ENCODE measurements at places on chromosomes 6 and 20.

- no peak for DNase-seq
Observed at GRCh38 chr6:25217302-25217701, 61.9 kb upstream of the CARMIL1 start.

DNA sequence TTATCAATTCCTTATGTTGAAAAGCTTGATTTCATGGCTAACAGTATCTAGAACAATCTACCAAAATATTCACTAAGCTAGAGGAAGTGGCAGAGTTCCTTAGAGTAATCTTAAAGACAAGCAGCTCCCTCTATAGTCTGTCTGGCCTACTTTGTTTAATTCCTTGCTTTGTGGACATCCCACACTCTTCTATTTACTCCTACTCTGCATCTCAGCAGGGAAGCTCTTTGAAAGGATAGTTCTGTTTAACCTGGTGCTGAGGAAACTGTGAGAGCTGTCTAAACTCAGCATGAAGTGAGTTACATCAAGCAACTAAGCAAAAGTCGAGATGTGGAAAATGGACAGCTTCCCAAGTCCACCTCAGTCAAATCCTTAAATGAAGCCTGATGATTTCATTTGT lies 4.3 kb downstream of the REV3L start:
- DNase-seq, result peak; percentile 12

- DNase-seq, result no peak
Observed at GRCh38 chr6:146914489-146915483, 289.4 kb upstream of the STXBP5 start.

DNA sequence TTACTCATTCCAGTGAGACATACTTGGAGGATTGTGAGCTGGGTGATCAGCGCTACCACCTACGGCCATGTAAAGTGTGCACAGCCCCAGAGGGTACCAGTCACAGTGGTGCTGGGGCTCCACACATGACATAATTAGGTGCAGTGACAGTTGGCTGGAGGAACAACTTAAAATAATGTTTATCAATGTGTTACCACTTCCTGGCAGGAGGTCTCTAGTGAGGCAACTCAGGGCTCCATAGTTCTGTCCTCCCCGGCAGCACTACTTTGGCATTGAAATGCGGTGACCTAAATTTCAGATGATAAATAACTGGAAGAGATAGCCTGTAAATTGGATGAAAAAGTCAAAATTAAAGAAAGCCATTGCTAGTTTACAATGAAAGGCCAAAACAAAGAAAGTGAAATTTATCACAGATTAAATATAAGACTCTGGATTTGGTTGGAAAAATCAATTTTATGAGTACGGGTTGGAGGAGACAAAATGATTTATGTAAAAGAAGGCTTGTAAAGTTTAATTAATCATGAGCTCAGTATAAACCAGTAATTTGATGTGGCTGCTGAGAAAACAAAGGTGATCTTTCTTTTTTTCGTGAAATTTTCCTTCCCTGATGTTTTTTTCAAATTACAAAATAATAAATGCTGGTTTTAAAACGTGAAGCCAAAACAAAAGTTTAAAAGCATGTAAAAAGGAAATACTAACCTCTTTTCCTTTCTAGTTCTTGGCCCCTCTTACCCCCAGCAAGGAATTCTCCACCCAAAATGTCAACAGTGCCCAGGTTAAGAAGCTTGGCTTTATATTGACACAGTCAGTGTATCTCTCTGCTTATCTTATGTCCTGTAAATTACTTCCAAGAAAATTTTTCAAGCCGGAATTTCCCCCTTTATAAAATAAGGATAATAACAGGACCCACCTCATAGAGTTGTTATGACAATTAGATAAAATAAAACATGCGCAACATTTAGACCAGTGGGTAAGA lies 126.7 kb upstream of the NOX3 start:
- DNase-seq, result no peak

- DNase-seq, result no peak
Observed at GRCh38 chr6:110486756-110487155, 10.3 kb upstream of the SLC22A16 start.

DNA sequence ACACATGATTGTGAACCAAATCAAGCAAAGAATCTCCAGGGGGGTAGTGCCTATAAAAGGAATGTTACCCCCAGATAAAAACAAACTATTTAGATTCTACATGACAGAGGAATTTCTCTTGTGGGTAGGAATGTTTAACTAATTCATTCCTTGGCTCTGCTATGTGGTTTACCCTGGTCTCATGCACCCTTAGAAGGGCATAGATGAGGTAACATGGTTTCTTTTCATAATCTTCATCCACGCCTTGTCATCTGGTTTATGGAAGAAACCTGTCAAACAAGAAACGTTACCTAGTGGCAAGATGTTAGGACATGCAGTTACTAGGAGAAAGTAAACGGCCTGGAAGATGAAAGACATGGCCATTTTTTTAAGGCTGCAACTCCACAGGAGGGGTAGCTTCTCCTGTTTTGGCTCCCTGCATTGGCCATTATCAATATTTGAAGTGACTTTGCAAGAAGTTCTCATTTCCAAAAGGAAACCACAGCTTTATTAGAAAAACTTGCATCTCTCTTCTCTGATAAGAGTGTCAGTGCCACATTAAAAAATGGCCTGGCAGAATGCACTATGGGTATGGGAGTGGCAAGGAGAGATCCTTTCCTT lies 45.5 kb downstream of the STX11 start:
- no peak for DNase-seq

DNA sequence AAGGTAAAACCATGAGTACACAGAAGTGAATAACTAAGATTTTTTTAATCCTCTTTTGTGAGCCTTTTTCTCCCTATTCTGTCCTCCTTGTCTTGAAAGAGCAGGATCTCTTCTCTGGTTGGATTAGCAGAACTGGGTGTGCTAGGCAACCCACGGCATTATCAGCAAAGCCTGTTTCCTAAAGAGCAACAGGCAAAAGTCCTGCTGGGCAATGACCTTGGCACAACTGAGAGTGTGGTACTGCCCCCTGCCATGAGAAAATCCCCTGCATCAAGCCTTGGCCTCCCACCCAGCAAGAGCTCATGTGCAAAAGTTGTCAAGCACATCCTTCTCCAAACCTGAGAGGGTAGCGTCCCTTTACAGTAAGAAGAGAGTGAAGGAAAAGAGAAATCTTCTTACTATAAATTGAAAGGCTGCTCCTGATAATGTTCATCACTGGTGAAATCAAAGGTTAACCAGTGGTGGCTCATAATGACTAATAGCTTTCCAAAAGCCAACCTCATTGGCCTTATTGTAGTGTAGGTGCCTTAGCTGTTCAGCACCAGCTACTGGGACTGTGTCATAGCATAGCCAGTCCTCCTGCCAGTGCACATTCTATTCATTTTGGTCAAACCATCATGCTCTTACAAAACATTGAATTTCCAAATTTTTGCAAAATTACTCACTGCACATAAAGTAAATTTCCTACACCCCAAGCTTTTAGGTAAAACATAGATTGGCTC lies 17.1 kb downstream of the KIF6 start:
- no peak for DNase-seq

DNA sequence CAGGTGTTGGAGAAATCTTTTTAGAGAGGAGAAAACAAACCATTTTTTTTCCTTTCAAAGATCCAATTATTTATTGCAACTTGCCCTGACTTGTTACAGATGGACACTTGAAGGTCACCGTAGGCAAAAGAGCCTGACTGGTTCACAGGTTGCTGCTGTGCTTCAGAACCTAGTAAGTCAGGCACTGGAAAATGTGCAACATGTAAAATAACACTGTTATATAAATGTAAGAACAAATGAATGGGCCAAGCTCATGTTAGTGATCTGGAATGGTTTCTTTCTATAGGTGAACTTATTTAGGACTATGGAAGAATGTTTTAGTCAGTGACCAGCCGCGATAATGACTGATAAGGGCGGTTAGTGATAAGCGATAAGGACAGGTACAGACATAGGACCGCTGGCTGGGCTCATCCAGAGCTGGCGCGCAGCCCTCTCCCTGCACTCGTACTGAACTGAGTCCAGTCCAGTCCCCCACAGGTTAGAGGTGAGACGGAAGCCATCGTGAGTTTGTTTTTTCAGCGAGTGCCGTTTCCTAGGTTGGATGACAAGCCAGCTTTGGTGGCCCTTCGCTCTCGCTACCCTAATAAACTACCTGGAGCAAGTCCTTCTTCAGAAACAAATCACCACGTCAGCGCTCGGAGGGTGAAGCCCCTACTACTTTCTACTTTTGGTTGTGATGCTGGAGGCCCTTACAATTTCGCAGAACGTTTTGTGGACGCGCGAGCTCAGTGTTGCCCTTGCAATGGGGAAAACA lies 94.4 kb upstream of the PRDM1 start:
- DNase-seq, result no peak

- no peak for DNase-seq
Observed at GRCh38 chr20:16441546-16442164, 131.6 kb downstream of the KIF16B start.

GRCh38 chr6:170265655-170266054 lies 25.2 kb downstream of the DLL1 start:
- peak; percentile 52 for DNase-seq
